ENCODE measurements at places on chromosomes 11 and 22.
A peak's percentile ranks its signal among the peaks of the same experiment; 100 is the strongest.

DNA sequence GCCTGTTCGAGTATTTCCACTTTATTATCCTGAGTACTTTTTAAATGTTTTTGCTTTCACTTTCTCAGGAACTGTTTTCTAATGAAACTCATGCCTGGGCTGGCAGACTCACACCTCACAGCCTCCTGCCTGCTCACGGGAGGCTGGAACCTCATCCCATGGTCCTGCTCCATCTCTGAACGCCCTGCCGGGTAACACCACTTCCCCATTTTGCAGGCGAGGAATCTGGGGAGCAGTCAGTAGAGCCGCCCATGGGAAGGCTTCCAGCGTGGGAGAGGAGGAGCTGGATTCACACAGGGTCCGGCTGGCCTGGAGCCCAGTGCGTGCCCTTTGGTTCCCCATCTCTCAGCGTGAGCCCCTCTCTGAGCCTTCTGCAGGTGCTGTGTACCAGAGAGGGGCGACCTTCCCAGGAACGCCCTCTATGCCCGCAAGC is 53.6 kb downstream of the SCUBE1 start:
- DNase-seq, result no peak

DNA sequence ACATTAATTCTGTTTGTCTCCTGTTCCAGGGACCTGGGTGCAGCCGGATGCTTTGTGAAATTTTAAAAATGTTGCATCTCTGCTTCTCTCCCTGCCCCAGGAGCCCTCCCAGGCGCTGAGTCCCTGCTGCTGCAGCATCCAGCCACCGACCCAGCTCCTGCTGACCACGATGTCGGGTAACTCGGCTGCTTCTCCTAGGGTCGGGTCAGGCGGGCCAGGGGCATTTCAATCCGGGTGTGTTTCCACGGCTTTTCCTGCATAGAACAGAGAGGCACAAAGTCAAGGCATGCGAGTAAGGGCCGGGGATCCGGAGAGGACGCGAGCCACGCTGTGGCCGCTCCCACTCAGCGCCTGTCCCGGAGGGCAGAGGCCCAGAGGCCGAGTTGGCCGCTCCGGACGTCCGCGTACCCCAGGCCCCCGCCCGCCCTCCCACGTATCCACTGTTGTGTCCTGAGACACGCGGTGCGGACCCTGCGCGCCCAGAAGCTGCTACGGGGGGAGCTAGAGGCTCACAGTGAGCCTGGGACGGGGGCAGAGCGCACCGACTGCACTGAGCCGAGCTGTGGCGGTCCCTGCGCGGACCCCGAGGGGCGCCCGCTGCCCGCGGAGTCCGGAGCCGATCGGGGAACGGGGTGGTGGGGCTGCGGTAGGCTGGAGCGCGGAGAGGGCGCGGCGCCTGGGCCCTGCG is at the start of gene POU2AF3:
Gene POU2AF3, plus strand, starts transcription at position 134 of the 688 bp plus-strand sequence. Its CDS starts 36 bp downstream, at position 170.
- DNase-seq, result no peak

DNA sequence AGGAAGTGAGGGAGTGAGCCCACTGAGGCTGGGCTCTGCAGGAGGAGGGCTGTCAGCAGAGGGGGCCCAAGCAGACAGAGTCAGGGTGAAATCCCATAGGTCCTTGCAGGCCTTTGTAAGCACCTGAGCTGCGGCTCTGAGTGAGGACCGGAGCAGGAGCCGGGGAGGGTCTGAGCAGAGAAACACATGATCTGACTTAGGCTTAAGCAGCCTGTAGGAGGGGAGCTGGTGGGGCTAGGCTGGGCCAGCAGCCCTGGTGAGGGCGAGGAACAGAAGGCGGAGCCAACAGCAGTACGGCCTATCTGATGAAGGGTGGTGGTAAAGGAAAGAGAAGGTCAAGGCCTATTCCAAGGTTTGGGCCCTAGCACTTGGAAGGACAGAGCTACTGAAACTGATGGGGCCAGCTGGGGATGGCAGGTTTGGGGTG is 26.9 kb upstream of the CBX7 start:
- DNase-seq, result no peak

- no peak for DNase-seq
These were observed 46.2 kb downstream of the WNT11 start for GRCh38 chr11:76159983-76160661.

GRCh38 chr11:1222491-1223345 is at the start of gene MUC5B:
Gene MUC5B, plus strand, starts transcription at chr11:1223066. Its CDS starts 58 bp downstream, at chr11:1223124.
- DNase-seq, result no peak

DNA sequence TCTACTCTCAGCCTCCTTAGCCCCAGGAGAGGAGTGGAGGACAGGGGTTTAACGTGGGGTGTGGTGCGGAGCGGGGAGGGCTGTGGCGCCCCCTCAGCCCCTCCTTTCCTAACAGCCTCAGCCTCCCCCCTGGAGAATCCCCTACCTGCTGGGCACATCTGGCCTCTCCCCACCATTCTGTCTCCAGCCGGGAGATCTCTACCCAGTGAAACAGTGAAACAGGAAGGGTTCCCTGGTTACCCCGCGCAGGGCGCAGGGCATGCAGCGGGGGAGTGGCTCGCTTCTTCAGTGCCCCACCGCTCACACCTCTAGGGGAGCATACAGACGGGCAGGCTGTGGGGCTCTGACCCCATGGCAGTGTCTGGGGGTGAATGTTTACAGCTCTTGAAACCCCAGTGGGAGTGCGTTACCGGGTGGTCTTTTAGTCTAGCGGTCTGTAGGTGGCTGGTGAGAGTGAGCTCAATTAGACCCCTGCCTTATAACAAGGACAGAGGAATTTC is 54.7 kb upstream of the CCDC188 start:
- DNase-seq, result no peak

DNA sequence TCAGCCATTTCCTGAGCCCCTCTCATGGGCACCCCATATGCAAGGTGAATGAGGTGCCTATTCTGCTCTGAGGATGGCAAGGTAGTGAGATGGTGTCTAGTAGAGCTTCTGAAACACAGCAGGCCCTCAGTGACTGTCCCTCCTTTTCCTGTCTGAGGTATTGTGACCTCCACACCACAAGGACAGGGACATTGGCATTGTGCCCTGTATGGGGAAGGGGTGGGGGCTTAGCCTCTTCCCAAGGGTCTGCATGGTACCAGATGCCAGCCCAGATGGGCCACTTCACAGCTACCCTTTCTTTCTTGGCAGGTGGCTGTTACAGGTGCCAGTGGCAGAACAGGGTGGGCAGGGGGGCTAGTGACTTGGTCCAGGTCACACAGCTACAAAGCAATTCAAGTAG is 78.8 kb downstream of the CABIN1 start:
- DNase-seq, result no peak

DNA sequence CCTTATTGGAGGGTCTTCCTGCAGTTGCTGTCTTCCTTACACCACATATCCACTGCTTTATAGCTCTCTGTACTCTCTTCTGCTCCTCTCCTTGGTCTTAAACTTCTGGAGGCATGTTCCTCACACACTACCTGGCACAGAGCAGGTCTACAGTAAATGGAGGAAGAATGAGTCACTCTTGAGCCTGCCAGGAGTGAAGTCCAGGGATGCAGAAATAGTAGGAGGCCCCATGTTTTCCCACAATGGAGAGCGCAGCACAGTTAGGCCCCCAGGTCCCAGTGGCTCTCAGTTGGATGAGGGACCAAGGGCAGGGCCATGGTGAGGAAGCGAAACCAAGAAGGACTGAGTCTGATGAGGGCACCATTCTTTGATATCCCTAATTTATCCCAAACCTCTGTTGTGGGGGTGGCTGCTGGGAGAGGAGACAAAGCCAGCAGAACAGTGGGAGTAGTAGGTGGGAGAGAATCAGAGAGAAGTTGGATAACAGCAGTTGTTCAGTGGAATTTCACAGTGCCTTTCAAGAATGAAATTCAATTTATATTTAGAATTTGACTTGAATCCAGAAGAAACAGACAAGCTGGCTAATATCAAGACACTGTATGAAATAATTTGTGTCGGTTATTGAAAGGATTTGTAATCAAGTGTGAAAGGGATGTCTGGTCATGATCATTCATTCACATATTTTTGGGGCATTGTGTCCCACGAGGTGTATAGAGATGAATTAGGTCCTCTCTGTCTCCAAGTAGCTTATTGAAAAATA is 187.8 kb downstream of the HIPK3 start:
- DNase-seq, result no peak

- DNase-seq, result no peak
These were observed 279.1 kb upstream of the PLET1 start for GRCh38 chr11:112539741-112540140.

GRCh38 chr11:117914991-117915618 is 14.1 kb downstream of the TMPRSS13 start:
- no peak for DNase-seq

DNA sequence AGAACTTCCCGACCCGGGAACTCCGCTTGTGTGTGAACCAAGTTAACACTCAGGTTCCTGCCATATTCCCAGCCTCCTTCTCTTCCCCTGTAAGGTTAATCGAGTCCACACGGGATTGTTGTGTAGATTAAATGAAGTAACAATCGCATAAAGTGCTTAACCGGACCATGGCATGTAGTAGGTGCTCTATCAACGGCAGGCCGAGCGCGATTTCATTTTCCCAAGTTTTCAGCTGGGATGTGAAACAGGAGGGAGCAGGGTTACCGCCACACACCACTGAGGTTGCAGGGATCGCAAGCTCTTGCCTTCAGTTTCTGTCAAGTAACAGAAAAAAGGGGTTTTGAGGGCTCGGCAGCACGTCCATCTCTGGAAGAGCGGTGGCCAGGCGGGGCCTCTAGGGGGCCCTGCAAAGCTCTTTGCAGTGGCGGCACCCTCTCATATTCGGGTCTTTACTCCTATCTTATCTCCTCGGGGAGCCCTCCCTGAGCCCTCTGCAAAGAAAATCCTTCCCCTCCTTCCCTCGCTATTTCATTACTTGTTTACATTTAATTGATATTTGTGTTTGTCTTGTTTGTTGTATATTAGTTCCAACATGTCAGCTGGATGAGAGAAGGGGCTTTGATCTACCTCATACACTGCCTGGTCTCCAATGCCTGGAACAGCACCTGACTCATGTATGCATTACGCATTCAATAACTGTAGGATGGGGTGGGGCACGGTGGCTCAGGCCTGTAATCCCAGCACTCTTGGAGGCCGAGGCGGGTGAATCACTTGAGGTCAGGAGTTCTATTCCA is 816 bp upstream of the PLEKHA7 start:
- DNase-seq, result peak; percentile 23

- peak; percentile 86 for DNase-seq
These were observed at the start of gene ARCN1 for GRCh38 chr11:118572061-118572980. Gene ARCN1, plus strand, starts transcription at chr11:118572409. Its CDS starts 139 bp downstream, at chr11:118572548.

DNA sequence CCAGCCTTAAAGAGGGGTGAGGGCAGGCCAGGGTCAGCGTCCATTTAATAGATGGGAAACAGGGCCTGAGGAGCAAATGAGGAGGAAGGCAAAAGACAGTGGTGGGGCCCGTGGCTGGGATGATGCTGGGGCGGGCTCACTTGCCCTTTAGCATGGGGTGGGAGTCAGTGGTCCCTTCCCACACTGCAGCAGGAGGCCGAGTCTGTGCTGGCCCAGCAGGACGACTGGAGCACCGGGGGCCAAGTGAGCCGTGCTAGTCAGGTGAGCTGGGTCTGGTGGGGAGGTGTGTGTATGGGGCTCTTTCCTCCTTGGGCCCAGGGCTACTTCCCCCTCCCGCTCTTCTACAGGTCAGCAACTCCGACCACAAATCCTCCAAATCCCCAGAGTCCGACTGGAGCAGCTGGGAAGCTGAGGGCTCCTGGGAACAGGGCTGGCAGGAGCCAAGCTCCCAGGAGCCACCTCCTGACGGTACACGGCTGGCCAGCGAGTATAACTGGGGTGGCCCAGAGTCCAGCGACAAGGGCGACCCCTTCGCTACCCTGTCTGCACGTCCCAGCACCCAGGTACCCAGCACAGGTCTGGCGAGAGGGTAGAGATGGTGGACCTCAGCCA is 12.8 kb downstream of the SCYL1 start:
- no peak for DNase-seq

DNA sequence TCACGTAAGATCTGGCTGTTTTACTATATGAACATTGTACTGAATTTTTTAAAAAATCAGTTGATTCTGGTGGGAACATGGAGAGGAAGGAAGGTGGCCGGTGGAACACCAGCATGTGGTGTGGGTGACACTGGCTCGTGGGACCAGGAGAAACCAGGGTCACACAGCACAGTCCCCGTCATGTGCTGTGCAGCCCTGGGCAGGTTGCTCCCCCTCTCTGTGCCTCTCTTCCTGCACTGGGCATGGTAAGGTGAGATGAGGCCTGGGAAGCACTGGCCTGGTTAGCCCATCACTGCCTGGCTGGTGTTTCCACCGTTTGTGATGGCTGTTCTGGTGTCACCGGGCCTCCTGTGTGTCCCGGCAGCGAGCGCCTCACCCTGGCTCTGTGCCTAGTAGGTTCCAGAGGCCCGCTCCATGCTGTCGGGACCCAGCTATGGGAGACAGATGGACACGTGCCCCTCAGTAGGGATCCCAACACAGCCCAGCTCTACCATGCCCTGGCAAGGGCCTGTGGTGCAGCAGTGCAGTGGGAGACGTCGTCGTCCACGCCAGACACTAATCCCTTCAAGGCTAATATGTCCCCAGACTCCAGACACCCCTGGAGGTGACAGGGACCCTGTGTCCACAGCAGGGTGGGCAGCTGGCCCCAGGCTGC is 88.2 kb upstream of the LINC01488 start:
- DNase-seq, result no peak

GRCh38 chr11:107232451-107232850 is 214.2 kb upstream of the GUCY1A2 start:
- DNase-seq, result no peak

- DNase-seq, result no peak
These were observed 18.7 kb upstream of the BID start for GRCh38 chr22:17792854-17793434.

DNA sequence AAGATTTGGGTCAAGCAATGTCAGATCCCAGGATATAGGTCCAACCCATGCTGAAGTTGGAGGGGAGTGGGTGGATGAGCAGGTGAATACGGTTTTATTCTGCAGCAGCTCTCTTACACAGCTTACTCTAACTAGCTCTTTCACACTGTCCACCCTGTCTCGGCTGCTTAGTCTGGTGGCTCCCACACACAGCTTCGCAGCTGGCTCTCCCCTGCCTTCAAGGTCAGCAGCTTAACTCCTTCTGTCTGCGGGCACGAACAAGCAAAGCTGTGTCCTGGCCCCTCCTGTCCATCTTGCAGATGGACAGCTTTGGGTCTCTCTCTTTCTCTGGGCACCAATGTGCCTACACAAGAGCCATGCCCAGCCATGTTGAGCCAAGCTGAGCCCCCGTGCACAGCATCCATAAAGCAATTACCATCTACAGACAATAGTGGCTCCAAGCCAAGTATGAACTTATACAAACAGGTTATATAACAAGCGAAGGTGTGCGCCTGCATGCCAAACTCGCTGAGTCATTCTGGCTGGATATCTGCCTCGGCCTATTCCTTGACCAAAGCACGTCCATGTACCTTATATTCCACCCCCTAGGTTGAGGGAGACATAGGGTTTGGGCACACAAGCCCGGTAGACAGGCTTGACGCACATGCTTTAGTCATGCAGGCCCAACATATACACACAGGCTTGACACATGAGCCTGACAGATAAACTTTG is 1307.8 kb upstream of the RAG2 start:
- DNase-seq, result no peak

- DNase-seq, result no peak
These were observed 19.3 kb downstream of the MOB2 start for GRCh38 chr11:1467270-1467669.

GRCh38 chr22:29840498-29840897 is 2.4 kb upstream of the ASCC2 start:
- no peak for DNase-seq

Data from CD4-positive, alpha-beta T cell treated with Interleukin-21 for 1 hour (primary cell).